Stimulated activated CD8-positive, alpha-beta memory T cell treated with anti-CD3 and anti-CD28 coated beads, Interleukin-12 subunit alpha, Interleukin-12 subunit beta, amount 100 ng/mL, for 1 hour (primary cell): ENCODE measurements at places on chromosomes 7 and 10.

DNA sequence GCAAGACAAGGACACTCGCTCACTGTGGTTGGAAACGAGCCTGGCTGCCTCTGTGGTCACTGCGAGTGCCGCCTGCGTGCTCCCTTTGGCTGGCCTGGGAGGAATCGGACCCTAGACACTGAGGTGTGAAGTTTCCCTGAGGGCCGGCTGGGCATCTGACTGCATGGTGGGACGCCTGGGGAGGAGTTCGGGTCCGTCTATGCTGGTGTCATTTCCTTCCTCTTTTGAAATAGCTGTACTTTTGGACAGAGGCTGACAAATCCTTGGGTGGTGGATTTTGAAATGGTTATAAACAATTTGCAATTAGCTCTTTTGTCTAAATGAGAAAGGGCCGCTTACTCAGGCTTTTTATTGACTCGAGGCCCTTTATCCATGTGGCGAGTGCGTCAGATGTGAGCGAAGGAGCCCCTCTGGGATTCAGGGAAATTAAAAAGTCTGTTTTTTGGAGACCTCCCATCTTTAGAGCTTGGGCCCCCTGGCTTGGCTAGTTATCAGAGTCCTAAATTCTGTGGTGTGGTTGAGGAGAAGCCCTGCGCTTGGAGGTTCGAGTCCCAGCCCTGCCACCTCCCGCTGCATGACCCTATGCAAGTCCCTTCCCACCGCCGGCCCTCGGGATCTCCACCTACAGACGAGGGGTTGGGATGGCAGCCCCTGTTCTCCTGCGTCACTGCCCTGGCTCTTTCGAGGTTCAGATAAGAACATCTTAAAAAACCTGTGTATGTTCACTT, 147.1 kb downstream of the RGS10 start:
- DNase-seq: no peak

DNA sequence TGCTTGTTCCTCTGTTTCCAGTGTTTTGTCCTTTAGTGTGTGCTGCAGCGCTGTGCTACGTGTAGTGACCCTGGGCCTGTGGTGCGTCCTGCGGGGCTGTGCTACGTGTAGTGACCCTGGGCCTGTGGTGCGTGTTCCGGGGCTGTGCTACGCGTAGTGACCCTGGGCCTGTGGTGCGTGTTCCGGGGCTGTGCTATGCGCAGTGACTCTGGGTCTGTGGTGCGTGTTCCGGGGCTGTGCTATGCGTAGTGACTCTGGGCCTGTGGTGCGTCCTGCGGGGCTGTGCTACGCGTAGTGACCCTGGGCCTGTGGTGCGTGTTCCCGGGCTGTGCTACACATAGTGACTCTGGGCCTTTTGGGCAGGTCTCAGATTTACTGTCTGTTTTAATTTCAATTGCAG, 60.1 kb downstream of the INPP5A start:
- DNase-seq: no peak

- DNase-seq: peak; percentile 55
Measured at GRCh38 chr10:84333864-84334451, 5.6 kb downstream of the CCSER2 start.

DNA sequence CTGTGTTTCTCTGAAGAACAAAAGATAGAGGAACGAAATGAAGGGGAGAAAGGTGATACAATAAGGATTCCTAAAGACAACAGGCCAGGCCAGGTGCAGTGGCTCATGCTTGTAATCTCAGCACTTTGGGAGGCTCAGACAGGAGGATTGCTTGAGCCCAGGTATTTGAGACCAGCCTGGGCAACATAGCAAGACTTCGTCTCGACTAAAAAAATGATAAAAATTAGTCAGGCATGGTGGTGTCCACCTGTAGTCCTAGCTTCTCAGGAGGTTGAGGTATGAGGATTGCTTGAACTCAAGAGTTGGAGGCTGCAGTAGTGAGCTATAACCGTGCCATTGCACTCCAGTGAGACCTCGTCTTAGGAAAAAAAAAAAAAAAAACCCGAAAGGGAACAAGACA, 41.4 kb upstream of the FAM3C start:
- DNase-seq: no peak

DNA sequence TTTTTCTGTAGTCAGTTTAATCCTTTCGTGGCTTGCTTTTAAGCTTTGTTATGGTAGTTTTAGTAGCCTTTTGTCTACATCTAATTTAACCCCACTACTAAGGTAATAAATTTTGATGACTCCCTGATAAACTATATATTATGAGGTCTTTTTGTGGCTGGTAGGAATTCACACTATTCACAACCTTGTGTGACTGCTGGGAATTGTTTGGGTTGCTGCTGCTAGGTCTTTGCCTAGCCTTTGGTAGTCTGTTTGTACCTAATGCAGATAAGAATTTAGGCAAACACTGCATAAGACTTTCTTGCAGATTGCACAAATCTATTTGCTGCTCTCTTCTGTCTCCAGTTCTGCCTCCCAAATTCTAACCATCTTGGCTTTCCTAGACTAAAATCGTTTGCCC, 58.3 kb downstream of the SHOC2 start:
- no peak for DNase-seq

- no peak for DNase-seq
Measured at GRCh38 chr7:54738737-54739136, 20.3 kb downstream of the SEC61G start.

- DNase-seq: no peak
Measured at GRCh38 chr7:46589286-46589685, 668.2 kb upstream of the IGFBP3 start.

- DNase-seq: peak; percentile 27
Measured at GRCh38 chr10:103745341-103746247, 109.8 kb downstream of the SH3PXD2A start.

- no peak for DNase-seq
Measured at GRCh38 chr10:125101049-125101448, 59.3 kb downstream of the CTBP2 start.

DNA sequence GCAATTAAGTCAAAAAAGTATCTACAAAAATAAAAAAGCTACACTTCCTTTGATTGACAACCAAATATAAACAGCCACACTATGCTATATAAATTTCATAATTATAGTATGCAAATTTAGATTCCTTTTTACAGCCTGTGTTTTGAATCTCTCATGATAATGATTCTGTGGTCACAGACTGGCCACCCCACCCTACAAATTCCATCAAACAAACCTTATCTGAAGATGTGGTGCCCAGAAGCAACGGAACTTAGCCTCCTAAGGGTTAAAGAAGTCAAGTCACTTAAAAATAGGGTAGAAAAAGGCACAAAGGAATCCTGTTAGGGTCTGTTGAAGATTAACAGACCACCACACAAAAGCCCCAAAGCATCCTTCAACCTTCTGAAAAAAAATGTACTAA, 351.8 kb downstream of the INHBA start:
- no peak for DNase-seq

GRCh38 chr10:88116481-88116880, 253.1 kb downstream of the PTEN start:
- no peak for DNase-seq

GRCh38 chr7:69822386-69822785, 224.1 kb downstream of the AUTS2 start:
- DNase-seq: no peak

DNA sequence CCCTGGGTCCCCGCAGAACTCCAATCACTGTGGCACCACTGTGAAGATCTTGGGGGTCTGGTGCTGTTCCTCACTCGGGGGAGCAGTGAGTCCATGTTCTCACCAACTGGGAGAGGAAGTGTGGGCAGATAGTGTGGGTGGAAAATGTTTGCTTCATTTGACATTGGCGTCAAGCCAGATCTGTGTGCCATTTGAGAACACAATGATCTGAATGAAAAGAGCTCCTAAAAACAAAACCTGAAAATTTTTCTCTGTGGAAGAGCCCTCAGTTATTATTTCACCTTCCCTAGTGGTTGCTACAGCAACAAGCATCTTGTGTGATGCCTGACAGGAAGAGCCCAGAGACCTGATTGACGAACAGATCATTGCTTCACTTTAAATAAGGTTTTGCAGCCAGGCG, 125.6 kb downstream of the VIPR2 start:
- DNase-seq: no peak

- DNase-seq: no peak
Measured at GRCh38 chr10:129622736-129623135, 155.7 kb downstream of the MGMT start.

DNA sequence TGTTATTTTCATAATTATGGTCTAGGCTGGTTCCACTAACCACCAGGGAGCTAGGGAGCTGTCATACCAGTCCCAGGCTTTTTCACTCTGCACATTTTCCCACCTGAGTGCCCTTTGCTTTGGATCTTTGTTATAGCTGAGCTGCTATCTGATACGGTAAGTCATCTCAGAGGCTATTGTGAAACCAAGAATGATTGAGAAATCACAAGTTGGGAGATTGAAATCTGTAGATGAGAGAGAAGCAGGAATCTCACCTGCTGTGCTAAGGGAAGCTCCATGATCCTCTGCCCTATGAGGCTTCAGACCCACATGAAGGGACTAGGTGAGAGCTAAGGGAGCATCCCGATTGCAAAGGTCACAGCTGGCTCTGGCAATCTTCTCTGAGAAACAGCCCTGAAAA, 307.8 kb downstream of the REEP3 start:
- no peak for DNase-seq

DNA sequence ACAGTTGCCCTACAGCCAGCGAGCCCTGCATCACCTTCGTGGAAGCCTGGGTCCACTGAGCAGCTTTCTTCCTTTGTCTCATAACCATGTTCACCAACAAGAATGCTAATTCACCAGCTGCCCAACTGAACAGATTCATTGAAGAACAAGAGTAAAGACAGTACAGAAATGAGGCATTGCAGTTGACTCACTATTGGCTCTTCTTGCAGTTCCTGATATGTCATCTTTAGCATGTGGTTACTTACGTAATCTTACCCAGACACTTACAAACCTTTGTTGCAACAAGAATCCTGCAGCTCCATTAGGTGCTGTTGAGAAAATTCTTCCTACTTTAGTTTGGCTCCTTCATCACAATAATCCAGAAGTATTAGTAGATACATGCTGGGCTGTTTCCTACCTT, 174.0 kb upstream of the TPK1 start:
- DNase-seq: no peak

- DNase-seq: peak; percentile 36
Measured at GRCh38 chr10:62818426-62819011, 2.4 kb upstream of the EGR2 start.
